ENCODE measurements at places on chromosomes 4 and X.

- DNase-seq: no peak
Observed at GRCh38 chr4:151035328-151035727, 20.2 kb upstream of the LRBA start.

DNA sequence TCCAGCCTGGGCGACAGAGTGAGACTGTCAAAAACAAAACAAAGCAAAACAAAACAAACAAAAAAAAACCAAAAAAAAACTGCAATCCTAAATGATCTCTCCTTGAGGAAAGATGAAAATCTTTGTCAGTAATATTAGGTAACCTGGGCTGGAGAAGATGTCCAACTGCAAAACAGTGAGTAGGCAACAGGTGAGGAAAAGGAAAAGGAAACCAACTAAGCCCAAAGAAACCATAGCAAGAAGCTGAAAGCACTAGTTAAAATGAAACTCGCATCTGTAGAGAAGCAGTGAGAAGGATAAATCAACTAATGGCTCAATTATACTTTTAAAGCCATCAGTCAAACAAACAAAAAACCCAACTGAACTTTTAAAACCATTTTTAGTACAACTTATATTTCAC is 54.2 kb downstream of the ENOX2 start:
- DNase-seq: no peak

- DNase-seq: peak; percentile 50
Observed at GRCh38 chr4:189177130-189177529, 763.5 kb upstream of the FRG1 start.

- no peak for DNase-seq
Observed at GRCh38 chrX:40244980-40245379, 147.2 kb upstream of the BCOR start.

DNA sequence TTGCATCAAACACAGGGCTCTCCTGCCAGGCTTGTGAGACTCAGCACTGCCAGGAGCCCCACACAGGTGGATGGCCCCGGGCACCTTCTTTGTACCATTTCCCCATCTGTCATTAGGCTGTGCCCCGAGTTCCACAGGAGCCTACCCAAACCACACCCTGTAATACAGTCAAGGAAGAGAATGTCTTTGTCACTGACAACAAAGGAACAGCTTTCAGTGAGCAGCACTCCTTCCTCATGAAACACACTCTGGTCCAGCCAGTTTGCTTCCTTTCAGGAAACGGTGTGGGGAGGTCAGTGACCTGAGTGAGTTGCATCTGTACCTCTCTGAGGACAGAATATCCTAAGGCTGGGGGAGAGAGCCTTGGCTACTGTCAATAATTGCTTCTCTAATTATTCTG is 53.7 kb downstream of the LNX1 start:
- no peak for DNase-seq

DNA sequence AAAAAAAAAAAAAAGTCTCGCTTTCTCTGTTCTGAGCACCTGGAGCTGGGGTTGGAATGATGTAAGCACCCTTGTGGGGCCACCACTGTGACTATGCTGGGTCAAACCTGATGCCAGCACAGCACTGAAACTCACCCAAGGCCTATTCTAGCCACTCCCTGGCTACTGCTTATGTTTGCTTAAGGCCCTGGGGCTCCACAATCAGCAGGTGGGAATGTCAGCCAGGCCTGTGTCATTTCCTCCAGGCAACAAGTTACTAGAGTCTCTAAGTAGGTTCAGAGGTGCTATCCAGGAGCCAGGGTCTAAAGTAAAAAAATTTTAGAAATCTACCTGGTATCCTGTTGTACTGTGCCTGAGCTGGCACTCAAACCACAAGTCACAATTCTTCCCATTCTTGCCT is 1306.8 kb downstream of the STIM2 start:
- peak; percentile 82 for DNase-seq

- DNase-seq: peak; percentile 12
Observed at GRCh38 chrX:97685753-97686152, 802.0 kb downstream of the RPA4 start.

GRCh38 chr4:175444512-175444911 is 367.6 kb downstream of the GPM6A start:
- DNase-seq: no peak

- no peak for DNase-seq
Observed at GRCh38 chr4:100790836-100791615, 273.2 kb upstream of the EMCN start.

GRCh38 chr4:187484186-187484585 is 511.4 kb upstream of the ZFP42 start:
- DNase-seq: no peak

GRCh38 chr4:155566354-155566753 is 100.3 kb upstream of the GUCY1A1 start:
- DNase-seq: no peak

GRCh38 chrX:19889582-19890342 is 2.4 kb upstream of the SH3KBP1 start:
- DNase-seq: peak; percentile 81

- no peak for DNase-seq
Observed at GRCh38 chrX:154900323-154900722, 14.2 kb downstream of the F8A1 start.

DNA sequence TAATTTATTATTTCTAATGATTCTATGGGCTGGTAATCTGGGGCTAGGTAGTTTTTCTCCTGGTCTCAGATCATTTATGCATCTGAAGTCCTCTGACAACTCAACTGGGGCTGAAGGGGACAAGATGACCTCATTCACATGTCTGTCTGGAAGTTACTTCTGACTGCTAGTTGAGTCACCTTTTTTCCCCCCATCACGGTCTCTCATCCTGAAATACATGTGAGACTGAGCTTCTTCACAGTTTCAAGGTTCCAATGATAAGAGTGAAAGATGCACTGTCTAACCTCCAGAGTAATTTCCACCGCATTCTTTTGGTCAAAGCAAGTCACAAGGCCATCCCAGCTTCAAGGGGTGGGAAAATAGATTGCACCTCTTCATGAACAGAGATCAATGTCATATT is 356.7 kb upstream of the RPS6KA3 start:
- peak; percentile 39 for DNase-seq

- DNase-seq: no peak
Observed at GRCh38 chr4:105679186-105679585, 29.3 kb downstream of the INTS12 start.

DNA sequence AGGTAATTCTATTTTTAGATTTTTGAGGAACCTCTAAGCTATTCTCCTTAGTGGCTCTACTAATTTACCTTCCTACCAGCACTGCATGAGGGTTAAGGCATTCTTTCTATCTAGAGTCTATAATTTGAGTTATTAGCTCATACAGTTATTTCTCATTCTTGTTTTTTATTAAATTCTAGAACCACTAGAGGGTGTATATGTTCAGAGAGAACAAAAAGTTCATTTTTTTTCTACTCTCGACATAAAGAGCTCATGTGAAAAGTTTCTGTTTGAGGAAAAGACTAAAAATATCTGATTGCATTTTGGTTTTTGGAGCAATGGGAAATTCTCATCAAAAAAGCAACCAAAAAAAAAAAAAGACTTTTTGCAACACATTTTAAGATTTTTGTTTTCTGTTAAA is 57.0 kb upstream of the LRAT start:
- DNase-seq: no peak

GRCh38 chrX:134935276-134935675 is 55.5 kb upstream of the SMIM10 start:
- no peak for DNase-seq

GRCh38 chrX:41265615-41266014 is 68.3 kb upstream of the DDX3X start:
- DNase-seq: no peak

DNA sequence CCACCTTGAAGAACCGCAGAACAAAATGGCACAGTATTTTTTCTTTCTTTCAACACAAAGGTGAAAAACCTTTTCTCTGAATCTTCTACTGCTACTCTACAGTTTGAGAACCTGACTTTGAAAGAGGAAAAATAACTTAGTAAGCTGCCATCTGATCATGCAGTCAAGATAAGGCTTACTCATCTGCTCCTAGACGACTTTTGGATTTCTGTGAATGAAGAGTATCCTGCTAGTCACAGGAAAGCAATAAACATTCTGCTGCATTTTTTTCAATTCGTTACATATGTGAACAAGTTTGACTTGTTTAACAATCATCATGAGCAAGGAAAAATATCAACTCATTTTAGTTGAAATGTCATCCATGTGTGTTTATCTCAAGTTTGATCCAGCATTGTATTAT is 25.2 kb downstream of the TIGD2 start:
- DNase-seq: peak; percentile 62

DNA sequence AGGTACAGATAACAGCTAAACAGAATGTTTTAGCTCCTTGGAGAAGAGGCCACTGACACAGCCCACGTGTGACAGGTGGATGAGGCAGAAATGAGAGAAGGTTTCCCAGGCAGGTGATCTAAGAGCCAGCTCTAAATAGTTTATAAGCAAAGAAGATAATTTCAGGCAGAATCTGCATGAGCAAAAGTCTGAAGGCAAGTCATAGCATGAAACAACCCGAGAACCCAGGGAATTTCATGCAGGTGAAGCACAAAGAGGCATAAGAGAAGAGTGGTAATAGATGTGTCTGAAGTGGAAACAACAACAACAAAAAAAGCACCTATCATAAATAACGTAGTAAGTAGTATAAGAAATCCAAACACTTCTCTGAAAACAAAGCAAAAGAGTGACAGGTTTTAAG is 275.8 kb upstream of the CPEB2 start:
- DNase-seq: peak; percentile 95

GRCh38 chr4:150457802-150458201 is 124.1 kb upstream of the MAB21L2 start:
- DNase-seq: no peak

DNA sequence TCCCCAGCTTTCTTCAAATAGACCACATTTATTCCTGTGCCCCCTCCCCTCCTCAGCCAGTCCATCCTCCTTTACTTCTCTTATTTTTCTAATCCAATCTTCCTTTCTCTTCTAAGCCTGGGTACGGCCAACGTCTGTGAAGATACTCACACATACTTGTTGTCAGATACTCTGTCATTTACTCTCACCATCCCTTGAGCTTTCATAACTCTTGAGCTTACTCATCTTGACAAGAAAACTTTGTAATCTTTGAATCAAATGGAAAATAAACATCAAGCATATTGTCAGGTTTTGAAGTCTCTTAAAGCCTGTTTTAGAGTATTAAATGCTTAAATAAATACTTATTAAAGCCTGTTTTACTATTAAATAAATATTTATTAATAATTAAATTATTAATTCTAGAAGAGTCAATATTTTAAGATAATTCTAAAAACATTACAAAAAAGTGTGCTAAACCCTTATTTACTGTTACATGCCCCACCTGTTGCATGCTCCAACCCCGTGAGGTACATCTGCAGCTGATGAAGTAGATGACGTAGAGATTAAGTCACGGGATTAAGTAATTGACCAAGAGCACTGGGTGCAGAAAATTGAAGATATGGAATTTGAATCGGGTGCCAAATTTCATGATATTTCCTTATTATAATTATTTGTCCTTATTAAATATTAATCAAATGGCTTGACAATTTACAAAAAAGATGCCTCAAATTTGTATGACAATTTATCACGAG is 1.5 kb upstream of the TRIML2 start:
- peak; percentile 32 for DNase-seq

DNA sequence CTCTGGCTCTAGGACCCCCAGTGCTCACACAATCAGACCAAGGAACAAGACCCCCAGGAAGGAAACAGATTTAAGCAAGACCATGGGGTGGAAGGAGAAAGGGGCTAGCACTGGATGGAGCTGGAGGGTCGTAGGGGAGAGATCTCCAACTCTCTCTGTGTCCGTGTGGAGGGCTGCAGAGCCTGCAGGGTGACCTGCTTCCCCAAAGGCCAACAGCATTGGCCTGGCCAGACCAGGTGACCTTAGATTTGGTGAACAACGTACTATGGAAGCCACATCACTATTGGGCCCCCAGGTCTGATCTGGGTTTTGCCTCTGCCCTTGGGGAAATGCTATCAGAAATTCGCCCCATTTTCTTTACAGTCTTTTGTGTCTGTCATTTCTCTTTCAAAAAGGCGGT is 26.0 kb downstream of the NLGN3 start:
- DNase-seq: no peak
